ENCODE measurements at places on chromosomes 1 and 21.
A peak's percentile ranks its signal among the peaks of the same experiment; 100 is the strongest.

DNA sequence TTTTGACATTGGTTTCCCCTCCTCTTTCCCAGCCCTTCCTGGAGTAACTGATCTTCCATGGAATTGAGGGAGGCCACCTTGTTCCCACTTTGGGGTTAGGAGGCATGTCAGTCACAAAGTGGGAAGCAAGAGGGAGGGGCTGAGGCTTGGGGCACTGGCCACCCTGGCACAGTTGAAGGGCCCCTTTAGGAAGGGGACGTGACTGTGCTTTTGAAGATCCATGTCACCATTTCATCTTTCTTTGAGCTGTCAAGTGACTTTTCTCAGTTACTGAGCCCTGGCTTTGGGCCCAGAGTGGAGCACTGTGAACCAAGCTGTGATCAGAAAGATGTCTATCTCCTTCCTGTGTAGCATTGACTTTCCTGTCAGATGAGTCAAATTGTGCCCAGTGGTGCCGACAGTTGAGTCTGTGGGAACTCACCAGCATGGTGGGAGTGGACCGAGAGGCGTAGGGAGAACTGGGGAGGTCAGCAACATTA lies 38.5 kb upstream of the TDRD10 start:
- DNase-seq, result peak; percentile 85

- DNase-seq, result no peak
Observed at GRCh38 chr1:205701420-205701819, 21.1 kb upstream of the SLC45A3 start.

DNA sequence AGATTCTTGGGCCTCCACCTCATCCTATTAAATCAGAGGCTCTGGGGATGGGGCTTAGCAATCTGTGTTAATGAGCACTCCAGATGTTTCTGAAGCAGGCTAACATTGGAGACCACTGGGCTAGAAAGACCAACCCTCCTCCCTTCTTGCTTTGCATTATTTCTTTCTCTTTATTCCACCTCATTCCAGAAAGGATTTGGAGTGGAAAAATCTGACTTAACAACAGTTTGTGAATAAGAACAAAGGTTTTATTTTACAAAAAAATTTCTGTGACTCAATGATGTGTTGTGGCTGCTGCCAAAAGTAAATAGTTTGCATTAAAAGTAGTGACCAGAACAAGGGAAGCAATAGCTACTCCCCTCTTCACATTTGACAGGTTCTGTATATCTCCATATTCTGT lies 79.4 kb downstream of the TGFB2 start:
- DNase-seq, result no peak

DNA sequence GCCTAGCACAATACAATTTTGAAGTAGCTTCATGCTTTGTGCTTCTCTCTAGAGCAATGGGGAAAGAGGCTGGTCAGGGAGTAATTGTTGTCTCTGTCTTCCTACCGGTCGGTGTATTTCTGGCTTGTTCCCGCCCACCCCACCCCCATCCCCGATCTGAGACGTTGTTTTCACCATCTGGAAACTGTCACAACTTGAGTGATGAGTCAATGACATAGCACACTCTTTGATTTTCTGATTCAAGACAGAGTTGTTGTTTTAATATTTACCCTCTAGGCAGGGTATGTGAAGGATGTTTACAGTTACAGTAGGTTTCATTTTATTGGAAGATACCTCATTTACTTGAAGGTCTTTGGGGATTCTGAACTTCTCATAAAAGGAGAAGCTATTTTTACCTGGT lies 7.0 kb downstream of the IL12RB2 start:
- peak; percentile 7 for DNase-seq

DNA sequence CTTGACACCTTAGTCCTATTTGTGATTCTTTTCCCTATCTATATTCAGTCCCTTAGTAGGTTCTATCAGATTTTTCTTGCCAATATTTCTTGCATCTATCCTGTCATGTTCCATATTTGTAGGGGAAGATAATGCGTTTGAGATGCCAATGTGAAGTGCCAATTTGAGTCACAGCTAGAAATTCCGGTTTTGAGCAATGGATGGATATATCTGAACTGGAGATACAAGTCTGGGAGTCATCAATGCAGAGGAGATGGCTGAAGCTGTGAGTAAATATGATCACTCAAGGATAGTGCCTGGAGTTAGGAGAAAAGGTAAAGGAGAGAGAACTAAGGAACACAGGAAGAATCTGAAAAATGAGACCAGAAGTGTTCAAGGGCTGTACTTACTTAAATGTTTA lies 93.8 kb downstream of the COQ8A start:
- DNase-seq, result no peak

DNA sequence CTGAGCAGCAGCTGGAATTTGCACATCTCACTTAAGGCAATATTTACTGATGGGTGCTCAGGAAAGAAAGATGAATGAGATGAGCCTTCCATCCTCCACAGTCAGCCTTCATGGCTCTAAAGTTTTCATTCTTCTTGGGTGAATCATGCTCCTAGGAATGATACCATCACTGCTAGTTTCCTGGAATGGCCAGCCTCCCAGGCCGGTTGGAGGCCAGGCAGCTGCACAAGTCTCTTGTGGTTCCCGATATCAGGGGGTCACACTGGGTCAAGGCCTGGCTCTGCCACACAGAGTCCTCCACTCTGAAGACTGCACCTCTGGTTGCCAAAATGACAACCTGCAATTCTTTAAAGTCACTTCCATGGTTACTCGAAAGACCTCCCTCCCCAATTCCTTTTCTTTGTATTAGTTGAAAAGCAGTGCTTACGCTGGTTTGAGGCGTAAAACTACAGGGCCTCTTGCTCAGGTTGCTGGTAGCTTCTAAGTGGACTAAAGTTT lies 46.2 kb upstream of the PALMD start:
- no peak for DNase-seq

DNA sequence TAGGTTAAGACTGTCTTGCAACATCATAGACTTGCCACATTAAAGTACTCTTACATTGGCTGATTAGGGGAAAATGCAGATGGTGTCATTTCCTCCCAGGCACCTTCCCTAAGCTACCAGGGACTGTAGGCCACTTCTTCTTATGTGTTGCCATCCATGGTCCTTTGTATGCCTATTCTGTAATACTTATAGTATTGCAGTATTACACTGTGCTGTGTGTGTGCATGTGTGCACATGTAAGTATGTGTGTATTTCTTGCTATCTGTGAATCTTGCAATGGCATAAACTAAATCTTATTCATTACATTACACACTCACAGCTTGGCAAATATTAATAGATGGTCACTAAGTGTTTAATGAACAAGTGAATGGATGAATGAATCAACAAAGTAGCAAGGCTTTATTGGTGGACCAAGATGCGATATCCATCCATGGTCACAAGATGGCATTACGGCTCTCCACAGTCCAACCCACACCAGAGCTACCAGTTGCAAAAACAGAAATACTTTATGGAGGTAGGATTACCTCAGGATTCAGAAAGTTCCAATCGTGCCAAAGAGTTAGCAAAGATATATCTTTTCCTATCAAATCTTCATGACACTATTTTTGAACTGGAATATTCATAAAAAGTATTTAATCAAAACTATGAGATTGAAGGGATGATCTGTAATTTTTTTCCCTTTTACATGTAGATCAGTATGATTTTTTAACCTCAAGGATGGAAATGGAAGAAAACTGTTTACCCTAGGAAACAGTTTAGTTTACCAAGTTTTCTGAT lies 160.2 kb downstream of the DENND1B start:
- peak; percentile 38 for DNase-seq
